Caco-2 (cell line): ENCODE measurements at places on chromosomes 12 and 14.

- 0 out of 2 replicates have a peak, but pooled peaks cover 3% of the 10 kb centered on the region for H3K4me1 ChIP-seq
- H3K36me3 ChIP-seq, result no peaks in the 10 kb centered on the region
- H3K4me3 ChIP-seq, result no peak overlapping the region
- H3K27ac ChIP-seq, result no peak overlapping the region
Measured at GRCh38 chr14:93006567-93007051, 83.7 kb downstream of the CHGA start.

DNA sequence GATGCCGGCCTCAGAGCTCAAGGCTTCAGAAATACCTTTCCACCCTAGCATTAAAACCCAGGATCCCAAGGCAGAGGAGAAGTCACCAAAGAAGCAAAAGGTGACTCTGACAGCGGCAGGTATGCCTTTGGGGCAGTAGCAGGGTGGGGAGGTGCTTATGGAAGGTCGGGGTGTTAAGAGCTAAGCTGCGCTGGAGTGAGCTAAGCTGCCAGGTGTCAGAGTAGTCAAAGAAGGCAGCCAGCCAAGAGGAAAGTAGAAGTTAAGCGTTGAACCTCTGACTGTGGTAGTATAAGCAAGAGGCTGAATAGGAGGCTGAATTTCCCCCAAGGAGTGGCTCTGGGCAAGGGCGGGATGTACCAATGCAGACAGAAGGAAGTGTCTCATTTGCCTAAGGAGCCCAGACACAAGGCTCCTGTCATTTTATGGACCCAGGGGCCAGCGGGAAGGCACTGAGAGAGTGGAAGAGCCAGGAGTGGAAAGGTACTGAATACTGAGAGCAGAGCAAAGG is 29.2 kb downstream of the DYRK4 start:
- no peaks in the 10 kb centered on the region for H3K27me3 ChIP-seq
- H3K4me3 ChIP-seq, result no peak overlapping the region
- H3K4me1 ChIP-seq, result no peaks in the 10 kb centered on the region
- DNase-seq, result no peak
- no peaks in the 10 kb centered on the region for H3K36me3 ChIP-seq

- H3K36me3 ChIP-seq, result no peaks in the 10 kb centered on the region
- H3K4me3 ChIP-seq, result no peak overlapping the region
- H3K27ac ChIP-seq, result no peak overlapping the region
- H3K4me1 ChIP-seq, result no peaks in the 10 kb centered on the region
- DNase-seq, result no peak
Measured at GRCh38 chr14:101119830-101120571, 216.5 kb upstream of the RTL1 start.

DNA sequence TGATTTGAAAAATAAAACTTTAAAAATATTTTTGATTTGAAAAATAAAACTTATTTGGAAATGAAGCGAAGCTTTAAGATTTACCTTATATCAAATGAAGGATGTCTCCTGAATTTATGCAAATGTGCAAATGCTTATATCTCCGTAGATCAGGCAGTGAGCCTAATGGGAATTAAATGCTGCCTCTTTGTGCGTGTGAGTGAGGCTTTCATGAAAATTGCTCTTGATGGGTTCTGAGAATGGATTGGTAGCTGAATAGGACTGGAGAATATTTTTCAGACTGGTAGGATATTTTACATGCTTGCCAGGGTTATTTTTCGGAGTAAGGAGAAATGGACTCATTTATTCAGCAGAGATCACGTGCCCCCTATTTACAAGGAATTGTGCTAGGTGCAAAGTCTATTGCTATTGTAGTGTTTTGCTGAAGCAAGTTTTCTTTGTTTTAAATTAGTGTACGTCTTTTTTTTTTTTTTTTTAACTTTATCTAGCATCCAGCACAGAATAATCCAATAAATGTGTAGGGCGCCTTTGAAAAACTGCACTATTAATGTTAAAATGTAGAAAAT is 2.4 kb downstream of the VRK1 start:
- H3K4me3 ChIP-seq, result no peak overlapping the region
- no peak for DNase-seq
- no peaks in the 10 kb centered on the region for H3K27me3 ChIP-seq
- no peak overlapping the region for H3K27ac ChIP-seq
- H3K36me3 ChIP-seq, result no peaks in the 10 kb centered on the region

- H3K36me3 ChIP-seq, result no peaks in the 10 kb centered on the region; the same call in 1 of the 2 replicates
- DNase-seq, result no peak
- no peak overlapping the region for H3K4me3 ChIP-seq
- no peaks in the 10 kb centered on the region for H3K27me3 ChIP-seq
- H3K27ac ChIP-seq, result no peak overlapping the region
Measured at GRCh38 chr12:51721282-51721940, 127.1 kb downstream of the FIGNL2 start.

GRCh38 chr14:99667821-99668220 is 16.3 kb upstream of the CYP46A1 start:
- no peak overlapping the region for H3K4me3 ChIP-seq
- no peaks in the 10 kb centered on the region for H3K36me3 ChIP-seq
- DNase-seq, result no peak
- H3K27me3 ChIP-seq, result no peaks in the 10 kb centered on the region
- H3K27ac ChIP-seq, result no peak overlapping the region

DNA sequence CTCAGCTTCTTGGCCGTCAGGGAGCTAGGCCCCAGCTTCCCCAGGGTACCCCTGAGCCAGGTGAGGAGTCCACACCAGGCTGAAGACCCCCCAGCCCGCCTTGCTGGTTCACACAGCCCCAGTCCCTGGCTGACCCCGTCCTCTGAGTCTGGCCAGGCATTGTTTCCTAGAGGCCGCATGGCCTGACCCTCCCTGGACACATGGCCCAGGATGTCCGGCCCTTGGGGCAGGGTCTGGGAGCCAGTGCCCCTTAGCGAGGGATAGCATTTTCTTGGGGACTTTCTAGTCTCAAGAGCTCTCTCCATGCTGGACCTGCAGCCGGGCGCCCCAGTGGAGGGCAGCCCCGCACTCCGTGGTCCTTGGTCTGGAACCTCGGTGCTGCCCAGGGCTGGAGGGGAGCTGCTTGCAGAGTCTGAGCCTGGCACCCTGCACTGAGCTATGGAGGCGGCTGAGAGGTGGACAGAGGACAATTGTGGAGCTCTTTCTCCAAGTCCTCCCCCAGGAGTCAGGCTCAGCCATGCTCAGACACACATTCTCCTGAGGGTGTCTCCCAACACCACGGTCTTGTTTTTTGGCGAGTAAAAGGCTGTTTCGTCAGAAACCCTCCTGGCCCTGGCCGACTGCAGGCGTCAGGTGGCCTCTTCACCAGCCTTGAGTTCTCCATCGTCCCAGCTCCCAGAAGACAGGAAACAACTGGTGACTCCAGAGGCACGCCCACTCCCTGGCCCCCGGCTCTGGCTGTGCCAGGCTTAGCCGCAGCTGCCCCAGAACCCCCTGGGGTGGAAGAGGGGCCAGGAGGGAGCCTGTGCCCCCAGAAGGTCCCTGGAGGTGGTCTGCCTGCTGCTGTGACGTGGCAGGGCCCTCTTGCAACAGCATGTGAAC is 17.6 kb upstream of the CRIP2 start:
- DNase-seq, result no peak
- no peak overlapping the region for H3K4me3 ChIP-seq
- no peaks in the 10 kb centered on the region for H3K4me1 ChIP-seq
- peaks cover 2% of the 10 kb centered on the region for H3K36me3 ChIP-seq
- no peak overlapping the region for H3K27ac ChIP-seq
- H3K27me3 ChIP-seq, result no peaks in the 10 kb centered on the region

DNA sequence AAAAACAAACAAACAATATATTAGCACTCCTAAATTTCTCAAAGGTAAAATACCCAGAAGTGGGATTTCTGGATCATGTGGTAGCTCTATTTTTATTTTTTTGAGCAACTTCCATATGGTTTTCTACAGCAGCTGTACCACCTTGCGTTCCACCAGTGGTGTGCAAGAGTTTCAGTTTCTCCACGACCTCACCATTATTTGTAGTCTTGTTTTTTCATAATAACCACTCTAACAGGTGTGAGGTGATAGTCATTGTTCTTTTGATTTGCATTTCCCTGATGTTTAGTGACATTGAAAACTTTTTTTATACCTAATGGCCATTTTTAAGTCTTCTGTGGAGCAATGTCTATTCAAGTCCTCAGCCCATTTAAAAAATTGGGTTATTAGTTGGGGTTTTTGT is 127.3 kb upstream of the SLC38A2 start:
- H3K4me1 ChIP-seq, result peaks cover 10% of the 10 kb centered on the region; the same call in 1 of the 2 replicates
- no peaks in the 10 kb centered on the region for H3K27me3 ChIP-seq
- no peak overlapping the region for H3K27ac ChIP-seq

- DNase-seq, result no peak
- H3K36me3 ChIP-seq, result no peaks in the 10 kb centered on the region
- H3K27me3 ChIP-seq, result no peaks in the 10 kb centered on the region
Measured at GRCh38 chr12:87329076-87329863, 699.9 kb downstream of the C12orf50 start.
